ENCODE measurements at places on chromosomes 16 and 17. TPM values are rescaled to one million over a fixed set of nuclear protein-coding genes. Genes with fewer than 3 reads are reported as not detected.

GRCh38 chr16:3728424-3729160 lies 11.3 kb upstream of the TRAP1 start:
- no peak for DNase-seq
- peaks cover 14% of the 10 kb centered on the region for H3K4me1 ChIP-seq
- H3K36me3 ChIP-seq = peaks cover 7% of the 10 kb centered on the region
- no peak overlapping the region for H3K27ac ChIP-seq
- H3K4me3 ChIP-seq = no peak overlapping the region

The USP43 gene
- 0.45 TPM for total RNA-seq

The C17orf113 gene
- total RNA-seq = 0.65 TPM

GRCh38 chr17:80964544-80964856 lies 27.1 kb upstream of the CHMP6 start:
- H3K27me3 ChIP-seq = no peaks in the 10 kb centered on the region
- DNase-seq = no peak
- no peak overlapping the region for H3K27ac ChIP-seq
- H3K4me3 ChIP-seq = no peak overlapping the region
- peaks cover 3% of the 10 kb centered on the region for H3K4me1 ChIP-seq
